Stimulated activated CD4-positive, alpha-beta T cell treated with anti-CD3 and anti-CD28 coated beads, Interleukin-15, amount 100 ng/mL, for 24 hours (primary cell): ENCODE measurements at places on chromosomes 1 and 21.
A peak's percentile ranks its signal among the peaks of the same experiment; 100 is the strongest.

DNA sequence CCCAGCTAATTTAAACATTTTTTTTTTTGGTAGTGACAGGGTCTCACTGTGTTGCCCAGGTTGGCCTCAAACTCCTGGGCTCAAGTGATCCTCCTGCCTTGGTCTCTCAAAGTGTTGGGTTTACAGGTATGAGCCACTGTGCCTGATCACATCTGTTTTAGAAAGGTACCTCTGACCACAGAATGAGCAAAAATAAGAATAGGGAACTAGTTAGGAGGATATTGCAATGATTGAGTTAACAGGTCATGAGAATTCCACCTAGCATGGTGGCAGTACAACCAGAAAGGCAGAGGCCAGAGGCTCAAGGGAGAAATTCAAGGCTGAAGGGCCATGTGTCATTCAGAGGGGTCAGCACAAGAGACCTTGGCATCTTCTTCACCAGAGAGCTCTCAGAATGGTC lies 49.6 kb downstream of the ELAPOR1 start:
- no peak for DNase-seq

GRCh38 chr1:178275553-178275952 lies 181.6 kb downstream of the RASAL2 start:
- no peak for DNase-seq

- DNase-seq = peak; percentile 47
Measured at GRCh38 chr1:169588785-169589485, 2.7 kb upstream of the F5 start.

DNA sequence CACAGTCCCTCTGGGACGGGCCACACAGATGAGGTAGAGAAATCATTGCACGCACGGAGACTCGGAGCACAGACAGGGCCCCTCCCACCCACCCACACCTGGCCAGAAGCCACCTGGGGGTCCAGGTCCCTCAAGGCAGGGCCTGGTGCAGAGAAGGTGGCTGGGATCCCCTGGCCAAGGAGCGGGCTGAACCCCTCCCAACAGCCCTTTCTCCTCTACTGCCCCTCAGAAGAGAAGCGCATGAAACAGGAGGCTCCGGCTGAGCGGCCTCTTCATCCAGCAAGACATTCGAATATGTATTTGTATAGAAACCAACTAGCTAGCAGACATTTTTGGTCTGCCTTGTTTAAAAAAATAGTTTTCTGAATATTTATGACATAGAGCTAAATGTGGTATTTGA lies 29.0 kb downstream of the WNT9A start:
- DNase-seq = no peak

DNA sequence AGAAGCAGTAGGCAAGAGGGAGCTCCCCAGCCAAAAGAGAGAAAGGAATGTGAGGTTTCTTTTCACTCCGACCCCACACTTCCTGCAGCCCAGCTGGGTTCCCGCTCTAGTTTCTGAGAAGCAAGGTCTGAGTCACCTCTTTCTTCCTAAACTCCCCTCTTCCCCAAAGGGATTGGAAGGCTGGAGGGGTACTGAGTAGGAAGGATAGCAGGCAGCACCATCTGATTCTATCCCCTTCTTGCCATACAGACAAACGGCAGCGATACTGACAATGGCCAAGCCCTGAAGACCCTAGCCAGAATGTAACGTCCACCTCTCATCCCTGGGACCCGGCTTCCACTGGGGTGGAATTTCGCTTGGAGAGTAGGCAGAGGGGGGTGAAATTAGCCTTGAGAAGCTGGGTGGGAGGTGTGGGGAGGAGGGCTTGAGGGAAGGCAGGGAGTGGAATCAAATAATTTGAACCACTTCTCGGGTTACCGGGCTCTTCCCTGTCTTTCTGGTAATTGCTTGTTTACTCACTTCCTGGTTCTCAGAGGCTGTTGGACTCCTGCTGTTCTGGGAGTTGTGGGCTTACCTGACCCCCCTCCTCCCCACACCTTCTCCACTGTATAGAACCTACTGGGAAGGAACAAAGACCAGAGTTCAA lies 13.2 kb downstream of the IER5 start:
- no peak for DNase-seq

DNA sequence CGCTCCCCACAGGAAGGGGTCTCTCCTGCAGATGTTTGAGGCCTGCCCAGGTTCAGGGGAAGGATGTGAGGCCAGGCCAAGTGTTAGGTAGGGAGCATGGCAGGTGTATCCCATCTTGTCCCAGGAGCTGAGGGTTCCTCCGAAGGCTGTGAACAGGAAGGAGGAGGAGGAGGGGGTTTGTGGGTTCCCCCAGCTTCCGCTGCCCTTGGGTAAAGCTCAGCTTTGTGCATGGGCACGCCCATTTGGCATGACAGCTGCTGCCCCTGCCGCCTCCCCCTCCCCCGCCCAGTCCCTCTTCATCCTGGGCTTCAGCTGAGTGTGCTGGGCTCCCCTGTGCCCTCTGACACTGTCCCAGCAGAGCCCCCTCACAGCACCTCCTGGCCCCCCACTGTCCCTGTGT lies 25.5 kb downstream of the TNFRSF8 start:
- DNase-seq = peak; percentile 56

DNA sequence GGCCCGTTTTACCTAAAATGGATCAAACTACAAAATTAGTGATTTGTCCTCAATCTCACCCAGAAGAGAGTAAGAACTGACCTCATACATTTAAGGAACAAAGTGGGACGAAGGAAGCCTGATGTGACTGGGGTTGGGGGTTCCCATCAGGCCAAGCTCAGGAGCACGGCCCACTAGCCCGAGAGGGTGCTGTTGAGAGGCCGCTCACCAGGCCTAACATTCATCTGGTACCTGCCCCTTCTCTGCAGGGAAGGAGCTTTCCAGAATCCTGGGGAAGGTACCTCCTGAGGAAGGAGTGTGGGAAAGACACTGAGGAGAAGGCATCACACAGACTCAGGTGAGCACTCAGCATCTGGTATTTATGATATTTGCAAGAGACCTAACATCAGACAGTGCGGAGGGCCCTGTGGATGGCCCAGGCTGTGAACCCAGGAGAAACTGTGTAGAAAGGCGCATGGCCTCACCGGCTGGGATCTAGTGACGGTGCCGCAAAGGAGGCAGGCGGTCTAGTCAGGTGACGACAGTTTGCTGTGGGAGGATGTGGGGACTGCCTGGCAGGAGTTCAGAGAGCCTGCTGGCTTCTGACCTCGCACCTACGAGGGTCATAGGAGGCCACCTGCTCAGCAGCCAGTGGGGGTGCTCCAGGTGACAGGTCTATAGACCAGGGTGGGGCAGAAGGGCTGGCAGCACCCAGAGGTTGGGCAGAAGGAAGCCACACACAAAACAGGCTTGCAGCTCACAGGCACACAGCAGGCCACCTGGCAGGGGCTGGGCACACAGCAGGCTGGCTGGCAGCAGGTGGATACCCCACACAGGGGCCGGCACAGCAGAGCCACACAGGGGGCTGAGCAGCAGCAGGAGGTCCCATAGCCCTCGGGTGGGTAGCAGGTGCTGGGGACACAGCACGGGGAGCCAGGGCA lies 543 bp downstream of the KRTAP12-4 start:
- peak; percentile 22 for DNase-seq

DNA sequence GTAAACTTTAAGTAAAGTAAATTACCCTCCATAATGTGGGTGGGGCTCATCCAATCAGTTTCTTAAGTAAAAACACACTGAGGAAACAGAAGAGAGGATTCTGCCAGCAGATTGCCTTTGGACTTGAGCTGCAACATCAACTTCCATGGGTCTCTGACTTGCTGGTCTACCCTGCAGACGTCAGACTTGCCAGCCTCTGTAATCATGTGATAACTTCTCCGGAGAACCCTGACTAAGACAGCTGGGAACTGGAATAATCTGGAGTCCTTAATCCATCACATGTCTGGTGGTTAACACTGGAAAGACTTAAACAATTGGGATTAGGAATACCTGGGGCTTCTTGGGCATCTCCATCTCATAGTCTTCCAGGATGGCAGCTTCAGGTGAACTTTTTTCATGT lies 13.2 kb upstream of the CEP350 start:
- DNase-seq = no peak

DNA sequence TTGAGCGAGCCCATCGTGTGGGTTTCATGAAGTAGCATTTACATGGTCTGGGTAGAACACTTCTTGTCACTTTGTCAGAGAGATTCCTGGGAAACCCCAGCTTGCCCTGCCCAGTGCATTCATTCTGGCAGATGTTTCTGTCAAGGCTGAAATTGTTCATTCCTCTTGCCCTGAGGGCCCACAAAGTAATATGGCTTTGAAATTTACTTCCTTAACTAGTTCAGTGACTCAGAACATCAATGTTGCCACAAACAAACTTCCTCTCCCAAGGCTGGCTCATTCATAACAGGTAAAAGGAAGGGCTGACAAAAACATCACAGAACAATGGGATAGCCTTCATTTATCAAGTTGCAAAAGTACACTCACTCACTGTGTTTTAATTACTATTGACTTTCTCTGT lies 5.0 kb upstream of the KIAA0040 start:
- DNase-seq = no peak

DNA sequence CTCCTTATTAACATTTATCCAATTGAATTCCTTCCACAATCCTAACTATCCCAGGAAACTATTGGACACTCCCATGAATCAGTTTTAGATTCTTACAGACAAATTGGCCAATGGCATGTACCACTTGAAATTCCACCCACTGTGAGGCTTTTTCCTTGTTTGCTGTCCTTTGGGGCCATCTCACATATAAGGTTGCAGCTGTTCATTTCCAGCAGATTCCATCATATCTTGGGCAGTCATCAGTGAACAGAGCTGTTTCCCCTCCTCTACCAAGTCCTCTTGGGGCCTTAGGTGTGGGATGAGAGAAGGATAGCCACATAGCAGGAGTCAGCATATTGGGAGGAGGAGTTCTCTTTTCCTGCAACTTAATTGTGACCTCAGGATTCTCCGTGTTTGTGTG lies 109.1 kb downstream of the HHAT start:
- DNase-seq = no peak

GRCh38 chr1:91876040-91876470 lies 9.9 kb downstream of the TGFBR3 start:
- peak; percentile 74 for DNase-seq

GRCh38 chr1:23779826-23780371 lies 1.7 kb downstream of the PITHD1 start:
- no peak for DNase-seq

DNA sequence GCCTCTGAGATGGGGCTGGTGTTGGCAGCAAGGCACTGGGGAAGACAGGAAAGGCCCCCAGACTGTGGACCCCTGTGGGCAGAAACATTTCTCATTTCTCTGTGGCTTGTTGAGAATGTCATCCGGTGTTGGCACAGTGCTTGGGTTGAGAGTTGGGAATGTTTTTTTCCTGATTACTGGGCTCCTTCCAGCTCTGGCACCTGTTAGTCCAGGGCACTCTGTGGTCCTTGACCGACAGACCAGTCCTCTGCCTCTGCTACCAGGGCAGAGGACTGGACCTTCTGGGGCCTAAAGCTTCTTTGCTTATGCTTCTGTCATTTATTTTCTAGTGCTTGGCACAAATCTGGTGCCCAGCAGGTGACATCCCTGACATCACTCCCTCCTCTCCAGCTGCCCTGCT lies 4.8 kb upstream of the SPRR5 start:
- no peak for DNase-seq

DNA sequence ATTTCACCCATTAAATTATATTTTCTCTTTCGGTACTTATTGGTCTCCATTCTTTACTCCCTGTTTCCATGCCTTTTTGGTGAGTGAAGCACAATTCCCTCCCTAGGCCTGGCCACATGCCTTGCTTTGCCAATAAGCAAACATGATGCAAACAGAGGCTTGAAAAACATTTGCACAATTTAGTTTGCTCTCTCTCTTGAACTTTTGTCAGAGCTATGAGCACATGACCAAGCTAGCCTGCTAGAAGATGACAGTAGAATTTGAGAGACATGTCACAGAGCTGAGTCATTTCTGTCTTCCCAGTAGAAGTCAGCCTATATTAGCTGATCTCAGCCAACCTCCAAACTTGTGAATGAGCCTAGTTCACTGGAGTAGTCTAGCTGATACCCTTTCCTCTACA lies 24.6 kb downstream of the ANGPTL3 start:
- no peak for DNase-seq

GRCh38 chr1:22044690-22045420 lies 7.7 kb upstream of the CDC42 start:
- DNase-seq = no peak

DNA sequence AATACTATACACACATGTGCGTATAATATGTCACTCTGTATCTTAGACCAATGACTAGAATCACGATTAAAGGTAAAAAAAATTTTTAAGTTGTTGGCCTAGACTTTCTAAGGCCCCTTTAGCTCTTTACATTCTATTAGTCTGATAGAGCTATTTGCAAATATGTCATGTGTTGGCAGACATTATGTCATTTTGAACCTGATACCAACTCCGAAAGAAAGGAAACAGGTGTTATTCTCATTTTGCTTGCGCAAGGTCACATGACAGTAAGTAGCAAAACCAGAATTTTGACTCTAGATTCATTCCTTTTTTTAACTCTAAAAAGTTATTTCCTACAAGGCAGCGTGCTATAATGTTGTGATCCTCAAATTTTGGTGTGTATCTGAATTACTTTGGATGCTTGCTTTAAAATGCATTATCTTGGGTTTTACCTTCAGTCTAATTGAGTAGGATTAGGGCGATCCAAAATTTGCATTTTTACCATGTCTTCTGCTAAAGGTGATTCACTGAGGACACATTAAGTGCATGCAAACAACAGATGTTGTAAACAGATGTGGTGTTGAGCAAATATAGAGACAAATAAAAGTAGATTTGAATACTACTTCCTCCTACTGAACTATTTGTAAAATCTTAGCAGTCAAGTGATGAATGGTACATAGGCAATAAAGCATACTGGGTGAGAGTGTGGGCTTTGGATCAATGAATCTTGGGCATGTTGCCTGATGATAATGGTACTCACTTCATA lies 63.5 kb upstream of the KIAA1614 start:
- no peak for DNase-seq

- DNase-seq = no peak
Measured at GRCh38 chr1:206714331-206715058, 29.8 kb downstream of the MAPKAPK2 start.

DNA sequence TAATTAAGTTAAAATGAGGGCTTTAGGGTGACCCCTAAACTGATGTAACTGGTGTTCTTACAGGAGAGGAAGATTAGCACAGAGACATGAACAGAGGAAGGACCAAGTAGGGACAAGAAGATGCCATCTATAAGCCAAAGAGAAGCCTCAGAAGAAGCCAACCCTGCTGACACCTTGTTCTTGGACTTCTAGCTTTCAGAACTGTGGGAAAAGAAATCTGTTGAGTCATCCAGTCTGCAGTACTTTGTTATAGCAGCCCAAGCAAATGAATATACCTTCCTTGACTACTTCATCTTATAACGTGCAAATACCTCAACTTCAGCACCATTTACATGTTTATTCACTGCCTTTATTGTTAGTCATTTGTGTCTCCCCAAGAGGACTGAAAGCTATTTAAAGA lies 3.4 kb downstream of the ZBTB21 start:
- DNase-seq = no peak

DNA sequence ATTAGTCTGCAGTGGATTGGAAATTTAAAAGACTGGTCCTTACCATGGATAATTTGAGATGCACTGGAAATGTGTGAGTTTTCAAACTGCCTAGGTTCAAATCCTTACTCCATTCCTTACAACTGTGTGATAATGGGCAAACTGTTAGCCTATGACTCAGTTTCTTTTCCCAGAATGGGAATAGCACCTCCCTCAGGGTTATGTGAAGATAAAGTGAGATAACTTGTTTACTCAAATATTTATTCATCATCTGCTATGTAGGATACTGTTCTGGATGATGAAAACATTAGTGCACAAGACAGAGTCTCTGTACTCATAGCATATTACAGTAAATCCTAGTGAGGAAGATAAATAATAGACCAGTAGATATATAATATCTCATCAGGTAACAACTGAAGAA lies 28.6 kb downstream of the LRIG2 start:
- DNase-seq = no peak

- no peak for DNase-seq
Measured at GRCh38 chr1:238581332-238581731, 690.6 kb upstream of the ZP4 start.

GRCh38 chr21:19683492-19683891 lies 1279.9 kb upstream of the TMPRSS15 start:
- DNase-seq = no peak
